ENCODE measurements at places on chromosomes 3 and 15.
A peak's percentile ranks its signal among the peaks of the same experiment; 100 is the strongest.

GRCh38 chr15:60259469-60259868, 138.3 kb downstream of the ANXA2 start:
- no peak for DNase-seq

- peak; percentile 44 for DNase-seq
Measured at GRCh38 chr3:194272861-194273742, 78.0 kb downstream of the CPN2 start.

DNA sequence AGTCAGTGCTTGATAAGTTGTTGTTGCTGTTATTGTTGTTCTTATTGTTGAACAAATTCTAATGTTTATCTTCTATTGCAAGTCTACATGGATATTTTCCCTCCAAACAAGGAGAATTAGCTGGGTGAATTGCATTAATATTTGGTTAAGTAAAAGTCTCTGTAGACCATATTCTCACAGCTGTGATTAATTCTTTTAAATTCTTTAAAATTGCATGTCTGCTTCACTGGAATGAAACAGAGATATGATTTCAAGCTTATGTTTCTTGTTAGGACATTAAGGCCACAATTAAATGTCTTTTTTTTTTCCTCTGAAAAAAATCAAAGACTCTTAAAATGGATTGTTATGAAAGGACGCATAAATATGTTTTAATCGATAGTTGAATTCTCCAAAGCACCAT, 153.4 kb downstream of the EBLN2 start:
- DNase-seq, result no peak

DNA sequence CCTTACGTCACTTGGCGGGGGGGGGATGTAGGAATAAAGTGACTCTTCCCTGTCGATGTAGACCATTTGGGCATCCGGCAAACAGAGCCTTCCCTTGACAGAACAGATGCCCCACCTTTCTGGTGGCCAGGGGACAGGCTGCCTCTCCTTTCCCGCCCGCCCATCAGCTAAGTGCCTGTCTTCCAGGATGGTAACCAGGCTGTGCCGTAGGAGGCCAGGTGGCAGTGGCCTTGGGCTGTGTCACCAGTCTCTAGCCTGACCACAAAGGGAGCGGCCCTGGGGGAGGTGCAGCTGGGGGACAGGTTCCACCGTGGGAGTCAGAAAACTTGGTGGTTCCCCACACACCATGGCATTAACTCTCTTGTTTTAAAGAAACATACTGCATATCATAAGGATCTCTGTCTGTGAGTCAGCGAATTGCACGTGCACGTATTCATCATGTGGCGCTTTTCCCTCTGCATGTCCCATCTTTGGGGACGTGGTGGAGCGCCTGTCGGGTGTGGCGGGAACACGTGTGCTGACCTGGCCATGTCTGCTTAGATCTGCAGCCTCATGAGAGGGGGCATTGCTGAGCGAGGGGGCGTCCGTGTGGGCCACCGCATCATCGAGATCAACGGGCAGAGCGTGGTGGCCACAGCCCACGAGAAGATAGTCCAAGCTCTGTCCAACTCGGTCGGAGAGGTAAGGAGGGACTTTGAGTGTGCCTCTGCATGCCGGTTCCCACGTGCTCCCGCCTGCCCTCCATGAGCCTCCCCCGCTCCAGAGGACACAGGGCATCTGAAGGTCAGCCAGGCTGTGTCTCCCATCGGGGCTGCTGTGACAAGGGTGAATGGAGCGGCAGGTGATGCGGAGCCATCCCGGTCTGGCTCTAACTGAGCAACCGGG, 156.0 kb downstream of the NSMCE3 start:
- no peak for DNase-seq

DNA sequence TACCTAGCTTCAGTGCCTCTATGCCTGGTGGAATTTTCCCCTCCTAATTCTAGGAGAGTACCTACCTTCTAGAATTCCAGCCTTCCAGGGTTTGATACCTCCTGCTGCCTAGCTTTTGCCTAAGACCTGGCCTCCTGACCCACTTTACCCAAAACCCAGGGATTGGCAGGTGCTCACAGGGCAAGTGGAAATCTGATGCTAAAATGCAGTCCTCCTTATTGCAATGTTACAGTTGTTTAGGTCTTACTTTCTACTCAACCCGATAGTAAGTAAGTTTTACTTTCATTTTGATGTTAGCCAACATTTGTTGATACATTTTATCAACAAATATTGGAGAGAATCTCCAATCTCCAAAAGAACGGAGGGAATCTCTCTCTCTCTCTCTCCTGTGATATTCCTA, 275.9 kb downstream of the DOCK3 start:
- DNase-seq, result no peak

- DNase-seq, result peak; percentile 52
Measured at GRCh38 chr15:93417631-93418030, 328.6 kb upstream of the RGMA start.

GRCh38 chr15:36501063-36501678, 78.3 kb upstream of the CDIN1 start:
- peak; percentile 69 for DNase-seq

- DNase-seq, result peak; percentile 50
Measured at GRCh38 chr3:20608054-20608738, 422.2 kb upstream of the SGO1 start.

- DNase-seq, result no peak
Measured at GRCh38 chr15:101667881-101668280, 15.7 kb upstream of the TM2D3 start.

- DNase-seq, result peak; percentile 79
Measured at GRCh38 chr3:158103081-158103886, 2.9 kb downstream of the SHOX2 start.

GRCh38 chr3:31621314-31621713, 88.6 kb downstream of the STT3B start:
- no peak for DNase-seq

GRCh38 chr3:134937256-134938028, 142.4 kb downstream of the EPHB1 start:
- DNase-seq, result peak; percentile 91

DNA sequence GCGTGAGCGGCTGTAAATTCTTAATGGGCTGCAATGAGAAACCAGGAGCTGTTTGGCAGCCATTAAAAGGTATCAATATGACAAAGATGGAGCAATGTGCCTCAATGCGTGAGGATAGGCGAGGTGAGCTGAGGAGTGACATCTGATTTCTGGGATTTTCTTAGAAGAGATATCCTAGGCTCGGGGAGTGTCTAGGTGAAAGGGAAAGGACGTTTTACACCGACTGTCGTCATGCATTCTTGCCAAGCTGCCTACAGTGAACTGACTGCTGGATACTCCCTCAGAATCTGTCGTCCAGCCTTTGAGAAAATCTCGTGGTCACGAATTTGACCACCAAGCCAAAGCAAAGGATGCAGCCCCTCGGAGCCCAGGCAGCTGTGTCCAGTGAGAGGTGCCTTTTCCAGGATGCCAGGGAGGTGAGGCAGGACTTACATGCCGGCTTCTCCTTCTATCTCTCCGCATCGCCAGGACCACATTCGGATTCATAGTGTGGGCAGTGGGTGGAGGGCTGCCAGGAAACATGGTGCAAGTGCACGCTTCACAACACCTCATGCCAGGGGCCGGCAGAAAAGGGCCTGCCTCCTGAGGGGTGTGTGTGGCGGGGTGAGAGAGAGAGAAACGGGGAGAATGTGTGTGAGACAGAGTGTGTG, 80.3 kb upstream of the ABHD17C start:
- no peak for DNase-seq

GRCh38 chr3:10338591-10339353, 17.9 kb upstream of the SEC13 start:
- DNase-seq, result no peak

DNA sequence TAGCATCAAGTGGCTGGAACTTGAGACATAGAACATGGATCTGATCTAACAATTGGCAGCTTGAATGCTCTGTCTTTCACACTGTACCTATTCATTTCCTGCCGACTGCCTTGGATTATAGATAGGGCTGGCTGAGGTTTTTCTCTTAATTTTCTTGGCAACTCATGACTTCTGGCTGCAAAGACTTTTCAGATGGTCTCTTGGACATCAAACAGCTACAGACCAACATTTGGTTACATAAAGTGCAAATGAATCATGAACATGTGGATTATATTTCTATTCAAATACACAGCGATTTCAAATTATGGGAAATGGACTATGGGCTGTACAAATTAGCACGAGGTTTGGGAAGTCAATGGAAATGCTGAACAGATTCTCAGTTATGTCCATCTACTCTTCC, 26.2 kb upstream of the IL16 start:
- DNase-seq, result no peak

DNA sequence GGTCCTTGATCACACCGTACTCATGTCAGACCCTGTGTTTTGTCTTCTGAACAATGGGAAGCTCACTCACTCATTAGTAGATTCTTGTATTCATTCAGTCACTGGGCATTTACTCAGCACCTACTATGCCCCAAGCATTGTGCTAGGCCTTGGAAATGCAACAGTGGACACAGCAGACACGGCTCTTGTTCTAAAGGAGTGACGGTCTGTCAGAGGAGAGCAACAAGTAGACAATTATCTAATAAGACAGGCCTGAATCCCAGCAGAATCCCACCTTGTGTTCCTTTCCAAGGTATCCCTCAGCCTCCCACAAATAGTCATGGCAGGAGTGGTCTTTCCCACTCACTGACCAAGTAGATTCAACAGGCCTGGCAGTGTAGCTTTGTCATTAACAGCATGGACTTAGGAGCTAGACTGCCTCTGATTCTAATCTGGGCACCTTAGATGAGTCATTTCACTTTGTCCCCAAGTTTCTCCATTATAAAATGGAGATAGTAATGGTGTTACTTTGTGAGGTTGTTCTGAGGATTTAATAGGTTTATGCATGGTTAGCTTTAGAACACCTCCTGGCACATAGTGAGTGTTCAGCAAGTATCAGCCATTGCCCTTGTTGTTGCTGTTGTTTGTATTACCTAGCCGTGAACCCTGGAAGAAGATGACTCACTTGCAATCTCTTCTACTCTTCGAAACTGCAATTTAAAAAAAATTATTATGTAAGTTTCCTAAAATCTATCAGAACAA, 69.1 kb downstream of the SSUH2 start:
- DNase-seq, result no peak

- DNase-seq, result no peak
Measured at GRCh38 chr15:78417754-78418630, 20.0 kb upstream of the IREB2 start.

- DNase-seq, result no peak
Measured at GRCh38 chr15:71925145-71925544, 114.8 kb downstream of the NR2E3 start.

GRCh38 chr15:66912001-66912400, 153.4 kb upstream of the SMAD3 start:
- DNase-seq, result peak; percentile 21

DNA sequence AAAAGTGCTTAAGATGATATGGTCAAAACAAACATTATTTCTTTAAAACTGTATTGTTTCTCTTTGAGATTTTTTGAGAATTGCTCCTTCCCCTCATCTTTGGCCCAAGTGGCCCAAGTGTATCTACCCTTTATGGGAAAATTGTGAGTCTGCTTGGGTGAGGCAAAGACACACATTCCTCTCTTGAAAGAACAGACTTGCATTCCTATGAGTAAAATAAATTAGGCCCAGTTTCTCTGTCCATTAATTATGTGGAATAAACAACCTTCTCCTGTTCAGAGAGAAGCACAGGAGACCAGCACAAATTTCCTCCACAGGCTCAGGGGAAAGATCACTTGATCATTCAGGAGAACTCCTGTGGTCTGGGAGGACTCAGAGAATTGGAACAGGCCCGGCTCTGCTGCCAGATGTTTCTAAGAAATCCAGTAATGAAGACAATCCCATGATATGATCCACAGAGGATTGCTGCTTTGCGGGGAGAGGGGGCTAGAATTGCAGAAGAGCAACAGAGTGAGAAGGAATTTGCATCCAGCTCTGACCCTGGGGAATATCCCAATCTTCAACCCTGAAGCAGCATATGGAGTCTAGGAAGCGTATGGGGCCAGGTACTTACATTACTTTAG, 53.8 kb upstream of the BOC start:
- no peak for DNase-seq

- DNase-seq, result no peak
Measured at GRCh38 chr3:158167737-158168557, 58.1 kb downstream of the RSRC1 start.

DNA sequence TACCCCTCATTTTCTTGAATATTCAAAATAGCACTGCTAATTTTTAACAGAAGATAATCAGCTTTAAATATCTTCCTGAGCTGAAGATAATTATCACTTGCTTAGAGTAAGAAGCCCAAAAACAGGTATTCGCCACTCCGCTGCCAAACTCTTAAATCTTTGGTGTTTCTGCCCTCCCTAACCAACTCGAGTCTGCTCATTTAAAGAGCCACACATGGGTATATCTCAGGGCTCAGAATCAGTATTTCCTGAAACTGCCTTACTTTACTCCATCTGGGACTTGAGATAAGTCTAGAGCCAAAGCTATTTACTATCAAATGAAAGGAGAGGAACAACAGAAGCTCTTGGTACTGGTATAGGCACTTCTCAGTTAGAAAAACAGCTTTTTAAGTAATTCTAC, 10.8 kb downstream of the PDCD10 start:
- DNase-seq, result no peak

- DNase-seq, result no peak
Measured at GRCh38 chr15:42716125-42716524, 20.8 kb downstream of the CDAN1 start.

DNA sequence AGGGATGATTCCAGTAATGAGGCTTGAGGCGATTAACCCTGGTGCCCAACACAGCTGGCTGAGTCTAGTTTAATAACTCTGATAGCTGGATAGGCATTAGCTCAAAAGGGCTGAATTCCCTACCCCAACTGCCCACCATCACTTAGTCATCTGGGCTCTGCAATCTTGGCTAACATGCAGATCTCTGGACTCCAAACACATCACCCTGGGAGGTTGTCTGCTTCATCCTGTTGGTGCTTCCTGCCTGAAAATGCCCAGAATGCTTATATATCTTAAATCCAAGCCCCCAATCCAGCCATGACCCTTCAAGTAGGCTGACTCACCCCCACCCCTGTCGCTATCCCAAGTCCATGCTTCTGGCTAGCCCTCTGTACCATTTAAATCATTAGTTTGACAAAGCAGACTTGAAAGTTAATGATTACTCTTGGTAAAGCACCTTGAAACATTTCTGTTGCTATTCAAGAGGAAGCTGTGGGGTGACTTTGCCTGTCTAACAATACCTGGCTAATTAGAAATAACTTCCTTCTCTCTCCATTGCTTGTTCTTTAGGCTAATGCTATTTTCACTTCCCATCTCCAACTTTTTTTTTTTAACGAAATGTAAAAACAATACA, 107.0 kb upstream of the RORA start:
- DNase-seq, result no peak

- DNase-seq, result peak; percentile 41
Measured at GRCh38 chr15:99956022-99956775, 223.0 kb upstream of the LYSMD4 start.

DNA sequence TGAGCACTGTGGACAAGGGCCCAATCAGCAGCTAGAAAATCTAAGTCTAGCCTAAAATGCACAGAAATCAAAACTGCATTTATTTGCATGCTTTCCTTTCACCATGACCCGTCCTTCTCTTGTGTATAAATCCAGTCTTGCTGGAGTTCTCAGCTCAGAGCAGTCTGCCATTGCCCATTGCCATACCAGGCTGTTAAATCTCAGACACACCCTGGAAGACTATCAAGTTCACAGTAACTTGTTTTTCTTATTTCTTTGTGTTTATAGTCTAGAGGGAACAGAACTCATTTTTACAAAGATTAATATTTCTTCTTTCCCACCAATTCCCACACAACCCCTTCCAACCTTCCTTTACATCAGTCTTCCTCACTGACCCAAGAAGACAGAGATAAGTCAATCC, 85.9 kb downstream of the COL8A1 start:
- no peak for DNase-seq

GRCh38 chr3:126983653-126984390, 907 bp downstream of the PLXNA1 start:
- peak; percentile 88 for DNase-seq

Data from endodermal cell (in vitro differentiated cells).